HepG2 (cell line): ENCODE measurements at places on chromosomes 16 and 17.

GRCh38 chr17:79160980-79161636, 86.5 kb downstream of the ENGASE start:
- DNase-seq: no peak

DNA sequence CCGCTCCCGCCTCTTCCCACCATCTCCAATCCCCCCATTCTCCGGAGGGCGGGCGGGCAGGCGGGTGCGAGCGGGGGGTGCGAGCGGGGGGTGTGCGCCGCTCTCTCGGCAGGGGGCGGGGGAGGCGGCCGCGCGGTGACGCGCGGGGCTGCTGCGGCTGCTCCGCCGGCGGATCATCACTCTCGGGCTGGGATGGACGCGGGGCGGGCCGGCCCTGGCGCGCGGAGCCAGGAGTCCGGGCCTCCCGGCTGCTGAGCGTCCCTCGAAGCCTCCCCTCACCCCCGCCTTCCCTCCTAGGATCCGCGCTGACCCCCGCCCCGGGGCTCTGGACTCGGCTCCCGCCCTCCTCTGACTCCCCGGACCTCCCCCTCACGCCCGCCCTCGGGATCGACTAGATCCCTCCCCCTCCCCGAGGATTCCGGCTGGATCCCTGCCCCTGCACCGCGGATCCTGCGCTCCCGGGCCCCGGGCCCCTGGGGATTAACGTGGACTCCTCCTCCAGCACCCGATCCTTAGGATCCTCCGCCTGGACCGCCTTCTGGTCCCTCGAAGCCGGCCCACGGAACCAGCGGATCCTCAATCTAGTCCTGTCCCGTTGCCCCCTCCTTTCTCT, 946 bp upstream of the TMEM256 start:
- no peak for DNase-seq

GRCh38 chr17:60959696-60960095, 282.0 kb downstream of the BCAS3 start:
- DNase-seq: peak; percentile 8

GRCh38 chr16:70391446-70391845, 44.7 kb downstream of the DDX19A start:
- no peak for DNase-seq

- no peak for DNase-seq
Measured at GRCh38 chr16:87684106-87684677, 81.6 kb downstream of the KLHDC4 start.
